Purkinje cell (primary cell): ENCODE measurements at places on chromosomes 3 and 15. TPM values are rescaled to one million over a fixed set of nuclear protein-coding genes. Genes with fewer than 3 reads are reported as not detected.

The BFSP2 gene
- not detected in 2 replicates for polyA plus RNA-seq

The SLC12A8 gene
- 3.0 and 3.8 TPM in 2 replicates for polyA plus RNA-seq

The PYGO1 gene
- 2.4 and 4.0 TPM in 2 replicates for polyA plus RNA-seq

The PIF1 gene
- polyA plus RNA-seq, result not detected in 2 replicates

The CFAP91 gene
- 10.5 and 17.1 TPM in 2 replicates for polyA plus RNA-seq

The SEMA3F gene
- polyA plus RNA-seq, result 0.10 TPM in 1 of 2 replicates, not detected in the other

The TTLL13 gene
- 0.31 and 0.79 TPM in 2 replicates for polyA plus RNA-seq

The IGDCC3 gene
- polyA plus RNA-seq, result not detected in 2 replicates

The RBPMS2 gene
- polyA plus RNA-seq, result 0.19 and 0.59 TPM in 2 replicates

The ZWILCH gene
- polyA plus RNA-seq, result 29.7 and 52.3 TPM in 2 replicates

The CFAP100 gene
- not detected in 2 replicates for polyA plus RNA-seq

The TMEM207 gene
- polyA plus RNA-seq, result not detected in 2 replicates

The PCLAF gene
- polyA plus RNA-seq, result 0.11 and 2.1 TPM in 2 replicates

The CGNL1 gene
- polyA plus RNA-seq, result 5.9 and 7.8 TPM in 2 replicates

The IL20RB gene
- polyA plus RNA-seq, result not detected in 2 replicates

The GP9 gene
- polyA plus RNA-seq, result not detected in 2 replicates

The FHIT gene
- 14.7 and 17.5 TPM in 2 replicates for polyA plus RNA-seq

The MAGEL2 gene
- 0.18 and 0.98 TPM in 2 replicates for polyA plus RNA-seq

The FGF7 gene
- polyA plus RNA-seq, result 0.94 and 2.0 TPM in 2 replicates

The LYSMD2 gene
- polyA plus RNA-seq, result 40.4 and 48.7 TPM in 2 replicates

The CADPS gene
- polyA plus RNA-seq, result 72.5 and 134 TPM in 2 replicates

The SLC15A2 gene
- 1.6 and 4.4 TPM in 2 replicates for polyA plus RNA-seq

The RYR3 gene
- 3.4 and 3.8 TPM in 2 replicates for polyA plus RNA-seq

The RBP2 gene
- polyA plus RNA-seq, result not detected in 2 replicates

The SUSD5 gene
- polyA plus RNA-seq, result 0.62 and 0.97 TPM in 2 replicates

The GOLGA6L7 gene
- polyA plus RNA-seq, result not detected in 2 replicates

The HRG gene
- not detected in 2 replicates for polyA plus RNA-seq

The CILP gene
- polyA plus RNA-seq, result not detected in 2 replicates

The SCAANT1 gene
- not detected in 2 replicates for polyA plus RNA-seq

The SAMMSON gene
- not detected in 2 replicates for polyA plus RNA-seq

The KLF15 gene
- 0.94 and 1.7 TPM in 2 replicates for polyA plus RNA-seq

The DZIP1L gene
- polyA plus RNA-seq, result not detected in 2 replicates

The ARGFX gene
- polyA plus RNA-seq, result not detected in 2 replicates

The GTF2E1 gene
- polyA plus RNA-seq, result 8.8 and 9.1 TPM in 2 replicates

The CACNA2D3 gene
- 1.8 and 6.2 TPM in 2 replicates for polyA plus RNA-seq

The CYP8B1 gene
- polyA plus RNA-seq, result not detected in 2 replicates

The PPP1R14D gene
- not detected in 2 replicates for polyA plus RNA-seq

The ILDR1 gene
- not detected in 2 replicates for polyA plus RNA-seq

The CD200 gene
- polyA plus RNA-seq, result 27.4 and 59.0 TPM in 2 replicates

The LRRC49 gene
- polyA plus RNA-seq, result 345 and 399 TPM in 2 replicates

The SCAMP5 gene
- polyA plus RNA-seq, result 36.5 and 48.3 TPM in 2 replicates
